Left forelimb (tissue), 1 donor: ENCODE measurements at places on chromosomes 2 and 18.

GRCh38 chr2:138711812-138712211, 68.4 kb downstream of the NXPH2 start:
- no peak for DNase-seq

- DNase-seq, result no peak
These were observed 101.6 kb upstream of the FAM136A start for GRCh38 chr2:70403267-70404053.

- DNase-seq, result no peak
These were observed 60.1 kb upstream of the CHMP1B start for GRCh38 chr18:11791131-11791530.

DNA sequence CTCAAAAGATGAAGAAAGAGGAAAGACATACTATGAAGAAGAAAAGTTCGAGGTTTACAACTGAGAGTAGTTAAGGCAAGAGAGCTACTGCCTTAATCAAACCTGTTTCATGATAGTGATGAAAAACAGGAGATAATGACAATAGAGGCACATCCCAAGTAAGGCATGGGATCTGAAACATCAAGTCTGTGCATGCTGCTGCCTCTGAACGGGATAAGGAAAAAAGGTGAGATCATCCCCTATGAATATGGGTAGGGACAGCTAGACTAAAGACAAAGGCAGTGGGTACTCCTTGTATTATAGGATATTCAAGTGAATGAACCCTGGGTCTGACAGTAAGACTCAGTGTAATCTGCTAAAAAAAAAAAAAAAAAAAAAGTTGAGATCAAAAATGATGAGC, 3.0 kb downstream of the EXOC6B start:
- DNase-seq, result no peak

DNA sequence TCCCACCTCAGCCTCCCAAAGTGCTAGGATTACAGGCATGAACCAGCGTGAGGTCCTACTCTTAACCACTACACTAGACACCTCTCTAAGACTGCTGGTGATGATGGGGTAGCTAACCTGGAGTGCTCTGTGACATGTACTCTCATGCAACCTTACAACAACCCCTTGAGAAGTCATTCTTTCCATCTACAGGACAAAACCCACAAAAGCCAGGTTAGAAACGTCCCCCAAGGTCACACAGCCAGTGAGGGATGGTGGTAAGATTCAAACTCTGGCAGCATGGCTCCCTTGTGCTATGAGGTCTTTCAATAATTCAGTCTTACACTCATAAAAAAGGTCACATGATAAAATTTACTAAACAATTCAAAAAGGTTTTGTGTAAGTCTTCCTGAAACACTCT, 94.8 kb upstream of the SERTAD2 start:
- no peak for DNase-seq

- DNase-seq, result no peak
These were observed 175.1 kb downstream of the GALNT1 start for GRCh38 chr18:35756506-35757117.

GRCh38 chr18:78751664-78752063, 228.0 kb upstream of the SALL3 start:
- peak; percentile 25 for DNase-seq

DNA sequence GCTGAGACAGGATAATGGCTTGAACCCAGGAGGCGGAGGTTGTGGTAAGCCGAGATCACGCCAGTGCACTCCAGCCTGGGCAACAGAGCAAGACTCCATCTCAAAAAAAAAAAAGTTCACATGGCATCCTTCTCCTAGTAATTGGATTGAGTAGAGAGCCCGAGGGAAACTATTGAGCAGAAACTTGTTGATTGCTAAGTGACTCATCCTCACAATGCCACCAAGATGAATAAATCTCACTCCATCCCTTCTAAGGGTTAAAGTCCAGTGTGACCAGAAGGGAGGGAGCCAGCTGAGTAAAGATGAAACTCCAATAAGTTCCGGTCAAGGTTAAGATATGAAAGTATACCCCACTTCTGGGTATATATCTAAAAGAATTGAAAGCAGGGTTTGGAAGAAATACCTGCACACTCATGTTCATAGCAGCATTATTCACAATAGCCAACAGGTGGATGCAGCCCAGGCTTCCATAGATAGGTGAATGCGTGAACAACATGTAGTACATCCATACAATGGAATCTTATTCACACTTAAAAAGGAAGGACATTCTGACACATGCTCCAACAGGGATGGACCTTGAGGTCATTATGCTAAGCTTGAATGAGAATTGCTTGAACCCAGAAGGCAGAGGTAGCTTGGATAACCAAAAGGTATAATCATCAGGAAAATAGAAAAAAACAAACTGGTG, 13.0 kb upstream of the FHL2 start:
- no peak for DNase-seq

DNA sequence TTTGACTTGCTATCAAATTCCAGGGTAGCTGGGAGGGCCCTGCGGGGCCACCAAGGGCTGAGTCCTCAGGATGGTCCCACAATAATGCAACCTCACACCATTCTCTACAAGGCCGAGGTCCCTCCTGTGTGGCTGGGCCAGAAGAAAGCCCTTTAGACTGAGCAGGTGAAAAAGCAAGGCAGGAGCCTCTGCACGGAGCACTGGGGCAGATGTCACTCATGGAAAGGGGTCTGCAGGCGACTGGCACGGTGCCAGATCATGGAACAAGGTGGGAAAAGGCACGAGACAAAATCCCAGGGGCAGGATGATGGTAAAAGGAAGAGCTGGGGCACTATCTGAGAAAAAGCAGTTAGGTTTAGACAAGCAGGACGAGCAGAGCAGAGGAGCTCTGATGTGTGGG, 16.1 kb downstream of the HJURP start:
- peak; percentile 28 for DNase-seq

DNA sequence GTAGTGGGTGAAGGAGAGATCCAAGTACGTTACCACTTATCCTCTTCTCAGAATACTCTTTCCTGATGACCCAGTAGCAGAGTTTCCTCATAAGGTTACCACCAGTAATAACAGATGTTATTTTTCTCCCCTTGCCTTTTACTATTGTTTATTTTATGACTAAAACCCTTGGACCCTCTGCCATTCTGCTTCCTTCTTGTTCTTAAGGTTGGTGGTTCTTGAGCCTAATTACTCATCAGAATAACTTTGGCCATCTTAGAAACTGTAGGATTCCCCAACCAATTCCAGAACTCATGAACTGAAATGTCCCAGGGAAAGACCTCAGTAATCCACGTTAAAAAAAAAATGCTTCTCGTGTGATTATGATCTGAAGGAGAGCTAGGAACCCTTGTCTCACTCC, 64.9 kb downstream of the CHST9 start:
- DNase-seq, result no peak

GRCh38 chr2:226991663-226992062, 155.8 kb downstream of the RHBDD1 start:
- DNase-seq, result no peak

- no peak for DNase-seq
These were observed 179.2 kb downstream of the RIT2 start for GRCh38 chr18:42936289-42936688.

GRCh38 chr18:4134700-4135099, 320.4 kb downstream of the DLGAP1 start:
- DNase-seq, result no peak

GRCh38 chr18:64017870-64018269, 48.0 kb downstream of the SERPINB8 start:
- DNase-seq, result no peak

DNA sequence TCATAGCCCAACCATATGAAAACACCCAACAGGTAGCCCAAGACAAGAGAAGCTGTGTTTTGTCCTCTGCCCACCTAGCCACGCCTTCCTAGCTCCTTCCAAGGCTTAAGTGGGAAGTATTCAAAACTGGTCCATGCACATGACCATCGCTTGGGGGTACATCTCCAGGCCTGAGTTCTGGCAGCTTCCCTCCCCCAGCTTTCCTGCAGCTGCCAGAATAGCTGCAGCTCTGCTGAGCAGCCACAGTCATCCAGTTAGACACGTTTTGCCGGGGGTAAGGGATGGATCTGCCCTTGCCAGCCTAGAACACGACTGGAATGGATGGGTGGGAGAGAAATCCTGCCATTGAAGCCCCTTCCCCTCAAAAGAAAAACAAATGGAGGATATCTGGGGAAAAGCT, 166.8 kb downstream of the NRP2 start:
- no peak for DNase-seq

- no peak for DNase-seq
These were observed 18.9 kb downstream of the AOX1 start for GRCh38 chr2:200604571-200605255.

DNA sequence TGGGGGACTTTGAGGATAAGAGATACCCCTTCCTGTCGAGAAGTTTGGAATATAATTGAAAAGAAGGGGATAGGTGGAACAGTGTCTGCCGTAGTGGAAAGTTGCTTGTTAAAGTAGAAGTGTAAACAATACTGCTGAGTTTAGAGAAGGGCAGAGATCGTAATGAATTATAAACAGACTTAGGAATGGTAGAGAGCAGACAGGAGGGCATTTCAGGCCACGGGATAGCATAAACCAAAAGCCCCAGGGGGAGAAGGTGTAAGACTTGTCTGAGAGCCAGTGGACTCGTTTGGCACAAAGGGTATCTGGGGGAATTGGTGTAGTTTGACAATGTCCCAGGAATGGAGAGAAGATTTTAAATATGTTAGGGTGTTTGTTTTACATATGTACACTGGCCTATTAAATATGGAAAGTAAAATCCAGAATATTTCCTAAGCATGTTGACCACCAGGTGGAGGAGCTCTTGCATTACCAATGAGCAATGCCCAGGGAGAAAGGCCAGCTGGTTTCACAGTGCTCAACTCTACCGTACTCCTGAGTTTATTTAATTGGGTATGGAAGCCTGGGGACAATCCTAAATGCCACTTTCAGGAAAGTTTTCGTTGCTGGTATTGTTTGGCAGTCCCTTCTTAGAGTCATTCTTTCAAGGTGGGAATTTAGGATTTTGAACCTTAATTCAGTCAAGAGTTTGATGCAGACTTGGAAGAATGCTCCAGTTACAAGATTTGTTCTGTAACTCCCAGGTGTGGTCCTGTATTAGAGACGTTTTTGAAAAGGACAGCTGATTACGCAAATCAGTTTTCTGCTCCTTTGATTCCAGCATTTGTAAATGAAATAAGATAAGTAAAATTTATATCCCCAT, 7.5 kb downstream of the COPS8 start:
- no peak for DNase-seq

- DNase-seq, result no peak
These were observed 8.0 kb upstream of the TMEM177 start for GRCh38 chr2:119671016-119671415.

- no peak for DNase-seq
These were observed 899 bp upstream of the PSTPIP2 start for GRCh38 chr18:46072959-46073358.

- DNase-seq, result no peak
These were observed 826.4 kb downstream of the SOCS6 start for GRCh38 chr18:71115261-71115660.

GRCh38 chr2:211516537-211516936, 960.1 kb downstream of the CPS1 start:
- no peak for DNase-seq

- DNase-seq, result no peak
These were observed 43.2 kb downstream of the NCKAP5 start for GRCh38 chr2:133525090-133525489.

- DNase-seq, result no peak
These were observed 14.9 kb downstream of the SALL3 start for GRCh38 chr18:78994531-78994930.
